ENCODE measurements at places on chromosomes 5 and 9.

DNA sequence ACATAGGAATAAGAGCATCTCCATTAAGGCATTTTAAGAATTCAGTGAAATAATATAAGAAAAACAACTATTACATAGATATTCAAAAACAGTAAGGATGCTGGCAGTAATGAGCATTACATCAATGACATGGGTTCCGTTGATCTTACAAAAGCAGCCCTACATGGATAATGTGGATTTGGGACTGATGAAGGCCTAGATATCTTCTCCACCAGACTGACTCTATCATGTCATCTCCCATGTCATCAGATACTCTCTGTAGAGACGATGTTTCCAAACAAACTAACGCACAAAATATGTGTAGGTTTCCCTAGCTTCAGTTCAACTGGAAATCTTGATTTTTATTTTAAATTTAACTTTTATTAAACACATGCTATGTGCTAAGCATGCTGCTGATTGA is 3.6 kb downstream of the LURAP1L start:
- DNase-seq = no peak

DNA sequence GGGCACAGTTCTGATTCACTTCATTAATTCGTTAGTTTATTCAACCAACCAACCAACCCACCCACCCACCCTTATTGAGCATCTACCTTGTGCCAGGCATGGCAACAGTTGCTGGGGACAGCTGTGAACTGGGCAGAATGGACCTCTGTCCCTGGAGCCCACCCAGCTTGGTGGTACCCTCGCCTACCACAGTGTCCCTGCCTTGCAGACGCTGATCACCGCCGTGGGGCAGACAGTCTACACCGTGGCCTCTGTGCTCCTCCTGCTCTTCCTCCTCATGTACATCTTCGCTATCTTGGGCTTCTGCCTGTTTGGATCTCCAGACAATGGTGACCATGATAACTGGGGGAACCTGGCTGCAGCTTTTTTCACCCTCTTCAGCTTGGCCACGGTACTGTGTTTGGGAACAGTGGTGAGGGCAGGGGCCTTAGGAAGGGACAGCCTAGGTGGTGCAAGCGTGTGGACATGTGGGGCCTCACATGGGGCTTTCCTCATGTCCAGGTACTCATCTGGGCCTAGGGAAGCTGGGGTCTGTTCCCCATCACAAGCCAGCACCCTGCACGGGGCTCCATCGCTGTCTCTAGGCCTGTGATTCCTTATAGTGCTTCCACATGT is 26.2 kb downstream of the PITX1 start:
- DNase-seq = no peak

DNA sequence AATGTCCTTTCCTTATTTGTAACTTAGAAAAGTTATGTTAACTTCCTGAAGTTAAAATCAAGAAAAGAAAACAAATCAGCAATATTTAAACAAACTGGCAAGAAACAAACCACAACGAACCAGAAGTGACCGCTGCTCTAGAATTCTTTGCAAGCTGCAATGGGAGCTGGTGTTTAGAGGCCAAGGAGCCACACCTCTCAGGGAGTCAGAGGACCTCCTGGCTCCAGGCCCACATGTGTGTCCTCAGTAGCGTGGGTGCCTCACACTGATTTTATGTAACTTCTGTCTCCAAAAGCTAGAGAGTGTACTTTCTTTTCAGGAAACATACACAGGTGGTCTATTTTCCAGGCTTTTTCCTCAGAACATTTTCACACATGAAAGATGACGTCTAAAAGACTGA is 100.4 kb downstream of the IRX2 start:
- DNase-seq = no peak

- no peak for DNase-seq
Observed at GRCh38 chr5:167104351-167104750, 1187.1 kb upstream of the WWC1 start.

GRCh38 chr9:116394894-116395698 is 241.5 kb downstream of the PAPPA start:
- DNase-seq = no peak

- peak; percentile 59 for DNase-seq
Observed at GRCh38 chr5:40383749-40384651, 295.7 kb upstream of the PTGER4 start.

DNA sequence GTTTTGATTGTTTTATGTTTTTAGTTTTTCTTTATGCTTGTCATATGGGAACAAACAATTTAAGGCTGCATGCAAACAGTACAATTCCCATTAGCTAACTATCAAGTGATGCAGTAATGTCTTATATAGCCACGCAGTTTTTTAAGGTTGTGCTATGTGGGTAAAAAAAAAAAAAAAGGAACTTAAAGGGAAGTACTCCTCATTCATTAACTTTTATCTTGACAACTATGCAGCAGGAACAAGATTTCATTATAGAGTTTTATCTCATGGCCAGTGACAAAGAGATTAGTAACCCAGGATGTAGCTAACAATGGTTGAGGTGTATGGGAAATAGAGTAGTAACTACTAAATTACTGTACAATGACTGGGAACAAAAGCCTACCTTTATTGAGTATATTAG is 1008.2 kb upstream of the CDH9 start:
- no peak for DNase-seq

DNA sequence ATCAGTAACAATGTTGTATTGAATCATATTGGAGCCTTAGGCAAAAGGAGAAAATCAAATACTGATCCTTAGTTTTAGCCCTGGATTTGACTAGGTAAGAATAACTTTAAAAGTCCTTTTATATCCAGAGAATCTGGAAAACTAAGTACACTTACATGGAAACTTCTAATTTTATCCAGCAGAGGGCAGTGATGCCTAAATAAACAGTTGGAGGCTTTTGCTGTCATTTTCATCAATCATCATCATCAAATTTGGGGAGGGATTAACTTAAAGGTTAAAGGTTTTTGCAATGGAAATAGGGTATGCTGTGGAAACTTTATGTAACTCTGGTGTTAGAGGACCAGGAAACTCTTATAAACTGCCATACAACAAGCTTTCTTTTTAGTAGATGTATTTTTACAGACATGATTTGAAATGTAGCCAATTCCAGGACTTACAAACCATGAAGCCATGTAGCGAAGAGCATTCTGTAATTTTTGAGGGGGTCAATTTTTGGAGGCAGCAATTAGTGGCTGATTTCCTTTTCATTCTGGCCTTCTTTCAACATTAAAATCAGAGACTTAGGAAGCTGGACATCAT is 112.7 kb downstream of the OSTF1 start:
- DNase-seq = peak; percentile 8

- DNase-seq = no peak
Observed at GRCh38 chr5:10406651-10407050, 35.0 kb upstream of the ROPN1L start.

GRCh38 chr5:36202521-36202961 is 39.2 kb downstream of the NADK2 start:
- peak; percentile 21 for DNase-seq

DNA sequence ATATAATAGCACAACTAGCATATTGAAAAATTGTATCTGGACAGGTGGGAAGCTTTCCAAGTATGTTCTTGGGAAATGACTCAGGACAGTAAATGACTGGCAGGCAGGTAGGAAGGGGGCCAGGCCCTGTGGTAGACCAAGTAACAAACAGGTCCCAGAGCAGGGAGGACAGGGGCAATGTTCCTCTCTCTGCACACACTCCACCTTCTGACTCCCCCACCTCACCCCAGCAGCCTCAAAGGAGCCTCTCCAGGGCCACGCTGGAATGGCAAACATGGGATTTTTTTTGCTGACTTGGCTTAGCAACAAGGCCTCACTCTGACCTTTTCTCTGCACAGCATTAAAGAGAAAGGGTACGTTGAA is 31.1 kb upstream of the IQGAP2 start:
- no peak for DNase-seq

DNA sequence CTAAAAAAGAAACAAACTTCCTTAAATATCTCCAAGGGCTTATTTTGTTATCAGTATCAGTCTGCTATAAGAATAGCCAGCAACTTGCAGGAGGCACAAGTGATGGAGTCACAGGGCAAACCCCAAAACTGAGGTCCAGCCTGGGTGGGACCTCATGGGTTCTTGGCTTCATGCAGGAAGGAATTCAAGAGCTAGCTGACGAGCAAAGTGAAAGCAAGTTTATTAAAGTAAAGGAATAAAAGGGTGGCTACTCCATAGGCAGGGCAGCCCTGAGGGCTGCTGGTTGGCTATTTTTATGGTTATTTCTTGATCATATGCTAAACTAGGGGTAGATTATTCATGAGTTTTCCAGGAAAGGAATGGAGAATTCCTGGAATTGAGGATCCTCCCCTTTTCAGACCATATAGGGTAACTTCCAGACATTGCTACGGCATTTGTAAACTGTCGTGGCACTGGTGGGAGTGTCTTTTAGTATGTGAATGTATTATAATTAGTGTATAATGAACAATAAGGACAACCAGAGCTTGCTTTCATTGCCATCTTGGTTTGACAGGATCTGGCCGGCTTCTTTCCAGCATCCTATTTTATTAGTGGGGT is 231.9 kb downstream of the ADAMTSL1 start:
- peak; percentile 44 for DNase-seq

DNA sequence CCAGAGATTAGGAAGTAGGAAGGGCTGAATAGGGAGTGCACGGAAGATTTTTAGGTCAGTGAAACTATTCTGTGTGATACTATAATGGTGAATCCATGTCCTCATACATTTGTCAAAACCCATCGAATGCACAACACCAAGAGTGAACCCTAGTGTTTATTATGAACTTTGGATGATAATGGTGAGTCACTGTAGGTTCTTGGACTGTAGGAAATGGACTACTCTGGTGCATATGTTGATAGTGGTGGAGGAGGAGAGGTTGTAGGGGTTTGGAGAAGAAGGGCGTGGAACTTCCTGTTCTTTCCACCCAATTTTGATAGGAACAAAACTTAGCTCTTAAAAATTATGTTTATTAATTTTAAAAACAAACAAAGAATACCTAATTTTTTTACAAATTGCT is 14.3 kb downstream of the CTSL start:
- DNase-seq = no peak

- peak; percentile 35 for DNase-seq
Observed at GRCh38 chr9:76651119-76651705, 113.0 kb upstream of the PCA3 start.

- DNase-seq = no peak
Observed at GRCh38 chr5:38462976-38463633, 93.3 kb downstream of the LIFR start.

- no peak for DNase-seq
Observed at GRCh38 chr5:80238097-80238496, 17.8 kb downstream of the SERINC5 start.

DNA sequence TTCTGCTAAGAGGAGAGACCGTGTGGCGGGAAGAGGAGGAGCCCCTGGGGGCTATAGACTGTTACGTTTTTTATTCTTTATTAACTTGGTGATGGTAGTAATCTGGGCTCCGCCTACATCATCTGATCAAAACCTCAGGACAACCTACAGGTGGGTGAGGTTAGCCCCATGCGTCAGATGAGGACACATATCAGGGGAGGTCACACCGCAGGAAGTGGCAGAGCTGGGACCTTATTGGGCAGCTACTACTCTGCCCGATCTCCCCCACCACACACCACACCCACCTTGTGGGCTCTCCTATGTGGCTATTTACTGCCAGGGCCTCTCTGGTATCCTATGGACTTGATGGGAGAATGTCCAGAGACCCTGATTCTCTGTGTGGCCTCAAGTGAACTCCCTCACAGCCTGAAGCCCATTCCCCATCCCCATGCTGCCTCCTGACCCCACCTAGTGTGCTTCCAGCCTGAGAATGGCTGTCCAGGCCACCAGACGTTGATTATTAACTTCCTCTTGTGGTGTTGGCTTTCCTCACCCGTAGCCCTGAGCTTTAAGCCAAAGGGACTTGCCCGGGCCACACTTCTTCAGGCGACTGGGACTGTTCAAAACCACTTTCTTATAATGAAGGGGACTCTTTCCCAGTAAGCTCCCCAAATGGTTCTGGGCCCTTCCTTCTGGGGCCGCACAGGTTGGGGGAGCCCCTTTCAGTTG is 8.2 kb downstream of the UNC5A start:
- no peak for DNase-seq

DNA sequence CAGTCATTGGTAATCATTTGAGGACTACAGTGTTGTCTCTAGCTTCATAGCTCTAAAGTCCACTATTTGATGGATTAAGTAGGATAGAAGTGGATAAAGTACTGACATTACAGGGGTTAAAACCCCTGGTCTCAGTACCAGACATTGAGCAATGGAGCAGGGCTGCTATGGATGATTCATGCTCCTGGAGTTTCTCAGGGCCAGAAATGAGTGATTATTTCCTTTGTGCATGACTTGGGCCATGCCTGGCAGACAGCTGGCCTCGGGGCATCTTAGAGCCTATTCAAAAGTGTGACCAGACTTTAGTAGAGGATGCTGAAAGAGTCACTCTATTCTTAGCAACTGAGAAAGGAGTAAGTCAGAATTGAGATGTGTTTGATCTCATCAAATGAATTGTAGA is 350.7 kb upstream of the TLE4 start:
- no peak for DNase-seq

GRCh38 chr5:157189223-157189622 is 8.6 kb downstream of the ITK start:
- no peak for DNase-seq

- no peak for DNase-seq
Observed at GRCh38 chr9:123649909-123650308, 280.0 kb downstream of the DENND1A start.

GRCh38 chr5:119077444-119077843 is 6.6 kb downstream of the DMXL1 start:
- DNase-seq = no peak

GRCh38 chr5:92552206-92553160 is 1028.5 kb downstream of the NR2F1-AS1 start:
- peak; percentile 88 for DNase-seq

- no peak for DNase-seq
Observed at GRCh38 chr5:10838038-10838437, 77.0 kb upstream of the DAP start.

- DNase-seq = no peak
Observed at GRCh38 chr5:172815631-172816030, 18.4 kb upstream of the ERGIC1 start.

DNA sequence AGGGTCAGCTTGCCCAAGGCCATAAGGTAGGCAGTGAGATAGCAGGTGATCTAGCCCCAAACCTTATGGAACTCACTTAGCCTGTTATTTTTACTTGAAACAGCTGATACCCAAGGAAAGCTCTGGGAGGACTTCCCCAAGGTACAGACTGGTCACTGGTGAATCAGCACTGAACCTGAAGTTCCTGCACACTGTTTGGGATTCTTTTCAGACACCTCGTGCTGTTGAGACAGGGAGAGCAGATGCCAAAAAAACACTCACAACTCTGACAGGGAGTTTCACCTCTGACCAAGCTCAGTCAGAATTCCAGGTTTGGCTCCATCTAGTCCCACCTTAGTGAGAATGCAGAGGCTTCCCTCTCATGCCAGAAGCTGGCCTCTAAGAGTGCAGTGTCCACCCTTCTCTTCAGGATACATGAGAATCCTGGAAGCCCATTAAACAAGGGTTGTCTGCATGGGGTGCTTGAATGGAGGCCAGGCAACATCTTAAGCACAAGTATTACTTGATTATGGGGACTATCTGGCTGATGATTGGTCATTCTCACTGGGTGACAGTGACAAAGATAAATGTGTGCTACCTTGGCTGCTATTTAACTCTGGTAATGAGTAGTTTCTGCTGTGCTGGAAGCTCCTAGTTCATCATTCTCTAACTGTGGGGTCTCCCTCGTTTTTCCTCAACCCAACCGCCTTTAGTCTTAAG is 122.8 kb upstream of the SLIT3 start:
- DNase-seq = no peak

GRCh38 chr9:131868766-131869165 is 128.9 kb upstream of the RAPGEF1 start:
- peak; percentile 56 for DNase-seq

Data from muscle of back (tissue), 13 donors.